ENCODE measurements at places on chromosomes 16 and 17.

- no peak for DNase-seq
Observed at GRCh38 chr17:50630524-50631194, 4.0 kb upstream of the ABCC3 start.

DNA sequence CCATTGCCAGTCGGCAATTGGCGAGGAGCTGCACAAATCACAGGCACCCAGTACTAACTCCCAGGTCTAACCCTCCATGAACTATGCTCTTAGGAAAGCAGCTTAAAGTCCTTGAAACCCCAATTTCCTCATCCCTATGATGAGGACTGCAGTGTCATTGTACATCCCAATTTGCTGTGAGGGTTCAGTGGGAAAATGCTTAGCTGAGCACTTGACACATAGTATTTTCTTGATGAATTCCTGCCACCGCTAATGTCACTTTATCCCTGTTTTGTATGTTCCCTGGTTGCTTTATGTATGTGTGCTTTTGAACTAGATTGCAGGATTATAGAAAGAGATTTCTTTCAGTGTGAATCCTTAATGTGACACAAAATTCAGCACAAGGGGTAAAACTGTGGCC is 161.5 kb upstream of the RBFOX1 start:
- no peak for DNase-seq

GRCh38 chr17:21215935-21216334 is 2.0 kb upstream of the TMEM11 start:
- no peak for DNase-seq

GRCh38 chr17:32546031-32546444 is 59.2 kb downstream of the CDK5R1 start:
- DNase-seq, result peak; percentile 52

GRCh38 chr17:38606646-38607611 is 1.2 kb upstream of the SRCIN1 start:
- DNase-seq, result peak; percentile 61

DNA sequence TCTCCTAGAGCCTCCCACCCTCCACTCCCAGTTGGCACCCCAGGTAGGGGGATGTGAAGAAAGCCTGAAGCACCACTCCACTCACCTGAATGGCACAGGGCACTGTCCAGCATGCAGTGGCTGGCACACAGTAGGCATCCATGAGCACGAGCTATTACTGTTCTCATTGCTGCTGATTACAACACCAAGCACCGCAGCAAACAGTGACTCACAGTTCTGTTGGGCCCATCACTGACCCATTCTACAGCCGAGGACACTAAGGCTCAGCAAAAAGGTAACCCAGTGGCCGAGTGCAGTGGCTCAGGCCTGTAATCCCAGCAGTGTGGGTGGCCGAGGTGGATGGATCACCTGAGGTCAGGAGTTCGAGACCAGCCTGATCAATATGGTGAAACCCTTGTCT is 2.7 kb downstream of the ZSCAN10 start:
- DNase-seq, result no peak

GRCh38 chr16:71448274-71448866 is 6.5 kb upstream of the TLE7 start:
- DNase-seq, result no peak

- no peak for DNase-seq
Observed at GRCh38 chr17:29757788-29758187, 135.1 kb upstream of the CORO6 start.

DNA sequence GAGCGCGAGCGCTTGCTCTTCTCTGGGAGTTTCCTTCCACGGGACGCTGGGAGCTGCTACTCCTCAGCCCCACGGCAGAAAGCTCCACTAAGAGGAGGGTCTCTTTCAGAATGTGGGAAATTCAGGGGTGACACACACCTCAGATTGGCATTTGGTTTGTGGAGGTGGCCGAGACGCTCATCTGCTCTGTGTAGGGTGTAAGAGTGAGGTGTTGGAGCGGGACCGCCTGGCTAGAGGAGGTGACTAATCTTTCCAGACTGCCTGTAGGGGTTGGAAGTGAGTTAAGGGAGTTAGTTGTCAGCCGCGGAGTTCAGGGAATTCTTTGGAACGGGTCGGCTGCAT is 735 bp downstream of the PSMD11 start:
- peak; percentile 27 for DNase-seq

- DNase-seq, result peak; percentile 70
Observed at GRCh38 chr16:3479654-3480216, 15.6 kb downstream of the C16orf90 start.

GRCh38 chr17:76816590-76817135 is 51.5 kb upstream of the MGAT5B start:
- peak; percentile 94 for DNase-seq

DNA sequence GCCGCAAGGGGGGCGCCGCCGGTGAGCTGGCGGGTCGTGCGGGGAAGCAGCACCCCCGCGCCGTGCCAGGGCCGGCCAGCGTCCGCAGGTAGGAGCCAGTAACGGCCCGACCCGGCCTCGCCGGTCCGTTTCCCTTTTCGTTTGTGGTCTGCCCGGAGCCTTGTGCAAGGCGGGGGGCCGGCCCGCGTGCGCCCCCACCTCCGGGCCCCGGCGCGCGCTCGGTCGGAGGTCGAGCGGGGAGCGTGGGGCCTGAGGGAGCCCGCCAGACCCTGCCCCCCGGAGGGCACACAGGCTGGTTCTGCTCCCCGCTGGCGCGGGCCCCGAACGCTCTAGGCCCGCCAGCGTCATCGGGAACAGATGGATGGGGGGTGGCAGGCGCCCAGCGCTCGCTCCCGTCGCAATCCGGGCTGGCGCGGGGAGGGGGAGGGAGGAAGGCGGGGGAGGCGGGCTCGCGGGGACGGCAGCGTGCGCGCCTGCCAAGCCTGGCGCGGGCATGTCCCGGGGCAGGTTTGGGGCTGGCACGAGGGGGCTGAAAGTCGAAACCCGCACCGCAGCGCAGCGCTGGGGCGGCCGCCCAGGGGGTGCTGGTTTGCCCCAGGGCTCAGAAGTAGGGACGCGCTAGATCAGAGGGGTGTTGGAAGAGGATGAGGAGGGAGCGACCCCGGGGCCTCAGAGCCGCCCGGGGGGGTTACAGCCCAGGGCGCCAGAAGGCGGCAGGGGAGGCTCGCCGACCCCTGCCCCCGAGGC is 1.5 kb upstream of the GSE1 start:
- DNase-seq, result peak; percentile 79

GRCh38 chr17:7818746-7819645 is 15.0 kb upstream of the KDM6B start:
- DNase-seq, result no peak

- DNase-seq, result no peak
Observed at GRCh38 chr17:1714427-1714979, 4.3 kb upstream of the TLCD2 start.

- no peak for DNase-seq
Observed at GRCh38 chr17:73467651-73468050, 155.8 kb upstream of the CDC42EP4 start.

GRCh38 chr17:16912021-16912962 is 59.6 kb downstream of the TNFRSF13B start:
- DNase-seq, result no peak

DNA sequence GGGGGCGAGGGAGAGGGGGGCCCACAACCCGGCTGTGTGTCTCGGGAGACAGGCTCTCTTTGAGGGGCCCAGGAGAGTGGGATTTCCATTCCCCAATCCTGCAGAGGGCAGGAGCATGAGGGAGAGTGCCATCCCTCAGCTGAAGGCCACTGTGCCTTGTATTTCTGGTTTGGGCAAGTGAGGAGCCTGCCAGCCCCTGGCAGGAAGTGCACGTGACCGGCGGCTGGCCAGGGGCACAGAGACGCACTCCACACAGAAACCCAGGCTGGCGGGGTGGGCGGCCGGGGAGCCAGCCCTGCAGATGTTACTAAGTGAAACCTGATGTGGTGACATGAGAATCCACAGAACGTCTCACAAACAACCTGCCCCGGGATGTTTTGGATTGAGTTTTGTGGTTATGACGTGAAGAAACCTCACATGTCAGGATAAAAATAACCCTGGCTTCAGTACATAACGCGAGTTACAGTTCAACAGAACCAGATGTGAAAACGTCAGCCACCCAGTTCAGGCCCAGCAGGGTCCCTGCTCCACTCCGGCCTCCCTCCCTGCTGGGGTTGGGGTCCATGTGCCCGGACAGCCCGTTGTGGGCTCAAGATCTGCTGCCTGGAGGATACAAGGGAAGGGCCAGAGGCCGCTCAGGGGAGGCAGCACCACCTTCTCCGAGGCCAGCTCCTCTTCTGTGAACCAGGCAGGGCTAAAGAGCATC is 51.7 kb upstream of the MTSS2 start:
- DNase-seq, result no peak

DNA sequence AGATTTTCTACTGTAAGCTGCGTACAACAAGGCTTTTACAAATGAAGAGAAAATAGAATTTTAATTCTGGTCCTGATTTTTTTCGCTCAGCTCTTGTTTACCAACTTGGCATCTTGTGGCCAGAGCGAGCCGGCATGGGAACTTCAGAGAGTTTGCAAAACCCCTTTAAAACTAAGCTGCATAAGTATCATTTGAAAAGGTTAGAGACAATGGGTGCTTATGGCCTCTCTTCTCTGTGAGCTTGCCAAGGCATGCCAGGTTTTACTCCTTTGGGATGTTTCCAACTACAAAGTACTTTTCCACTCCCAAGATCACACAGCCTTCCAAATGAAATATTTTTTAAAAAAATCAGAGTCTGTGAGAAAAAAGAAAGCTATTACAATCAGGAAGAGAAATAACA is 62.4 kb upstream of the FA2H start:
- no peak for DNase-seq

GRCh38 chr17:76307299-76307965 is 644 bp downstream of the QRICH2 start:
- DNase-seq, result no peak

GRCh38 chr17:6231886-6232731 is 161.9 kb downstream of the WSCD1 start:
- DNase-seq, result no peak

DNA sequence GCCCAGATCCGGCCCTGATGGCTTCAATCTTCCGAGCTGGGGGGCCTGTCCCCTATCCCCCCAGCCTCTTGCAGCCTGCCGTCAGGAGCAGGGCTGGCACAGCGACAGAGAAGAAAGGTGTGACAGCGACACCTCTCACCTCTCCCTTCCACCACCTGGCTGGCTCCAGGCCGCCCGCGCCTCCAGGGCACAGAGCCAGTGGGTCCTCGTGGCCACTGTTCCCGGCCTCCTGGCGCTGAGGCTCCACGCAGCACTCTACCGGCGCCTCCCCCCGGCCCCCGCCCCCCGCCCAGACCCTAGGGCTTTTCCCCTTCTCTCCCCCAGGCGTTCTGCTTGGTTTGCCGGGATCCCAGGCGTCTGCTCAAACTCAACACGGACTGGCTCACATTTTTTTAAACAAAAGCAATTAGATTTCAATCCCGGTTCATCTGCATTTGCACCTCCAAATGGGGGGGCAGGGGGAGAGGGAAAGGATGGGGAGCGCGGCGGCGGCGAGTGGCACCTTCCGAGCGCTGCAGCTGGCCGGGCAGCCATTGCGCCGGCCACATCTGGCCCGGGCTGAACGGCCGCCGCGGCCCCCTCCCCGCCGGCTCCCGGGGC is 12.8 kb upstream of the CBX8 start:
- DNase-seq, result no peak

- DNase-seq, result no peak
Observed at GRCh38 chr17:8803531-8804420, 4.6 kb upstream of the MFSD6L start.

DNA sequence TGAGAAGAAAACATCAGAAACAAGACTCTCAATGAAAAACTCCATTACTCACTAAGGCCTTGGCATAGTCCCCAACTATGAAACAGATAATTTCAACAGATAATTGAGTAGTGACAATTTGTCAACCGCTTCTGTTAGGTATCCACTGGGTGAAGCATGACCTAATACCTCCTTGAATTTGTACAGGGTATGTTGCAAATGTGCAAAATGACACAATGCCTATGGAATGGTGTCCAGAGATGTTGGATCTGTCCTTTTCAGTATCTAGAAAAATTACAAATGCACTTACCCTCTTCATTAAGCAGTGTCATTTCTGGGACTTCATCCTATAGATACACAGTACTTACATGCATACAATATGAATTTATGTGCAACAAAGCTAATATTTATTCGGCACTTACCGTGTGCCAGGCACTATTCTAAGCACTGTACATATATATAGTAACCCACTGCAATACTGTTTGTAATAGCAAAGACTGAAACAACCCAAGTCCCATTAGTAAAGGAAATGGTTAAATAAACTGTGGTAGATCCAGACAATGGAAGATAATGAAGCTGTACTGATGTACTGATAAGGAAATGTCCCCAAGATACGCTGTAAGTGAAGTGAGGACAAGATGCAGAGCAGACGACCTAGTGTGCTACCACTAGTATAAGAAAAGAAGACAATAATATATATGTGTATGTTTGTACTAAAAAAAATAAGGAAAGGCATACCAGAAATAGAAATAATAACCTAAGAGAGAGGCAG is 21.4 kb upstream of the SLC6A4 start:
- no peak for DNase-seq

GRCh38 chr17:69672924-69673323 is 258.4 kb downstream of the MAP2K6 start:
- DNase-seq, result no peak

GRCh38 chr17:72971226-72971880 is 121.1 kb downstream of the SLC39A11 start:
- DNase-seq, result no peak

DNA sequence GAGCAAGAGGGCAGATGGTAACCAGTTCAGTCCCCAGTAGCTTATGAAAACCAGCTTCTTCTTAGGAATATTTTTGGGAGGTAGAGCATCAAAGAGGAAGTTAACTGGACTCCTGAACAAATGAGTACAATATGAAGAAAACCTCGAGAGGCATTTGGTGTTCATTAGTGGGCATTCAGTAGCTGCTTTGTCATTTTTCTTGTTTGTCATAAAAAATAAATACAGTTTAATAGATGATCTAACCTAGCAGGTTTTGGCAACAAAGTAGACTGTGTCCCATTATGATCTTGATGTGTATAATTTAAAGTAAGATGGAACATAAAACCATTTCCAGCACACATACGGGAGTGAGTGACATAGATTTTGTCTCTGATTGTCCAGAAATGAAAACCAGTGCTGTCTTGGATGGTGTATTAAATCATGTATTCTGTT is 173.1 kb downstream of the HS3ST3A1 start:
- no peak for DNase-seq

GRCh38 chr16:1056196-1056595 is 16.4 kb upstream of the SSTR5 start:
- DNase-seq, result no peak

DNA sequence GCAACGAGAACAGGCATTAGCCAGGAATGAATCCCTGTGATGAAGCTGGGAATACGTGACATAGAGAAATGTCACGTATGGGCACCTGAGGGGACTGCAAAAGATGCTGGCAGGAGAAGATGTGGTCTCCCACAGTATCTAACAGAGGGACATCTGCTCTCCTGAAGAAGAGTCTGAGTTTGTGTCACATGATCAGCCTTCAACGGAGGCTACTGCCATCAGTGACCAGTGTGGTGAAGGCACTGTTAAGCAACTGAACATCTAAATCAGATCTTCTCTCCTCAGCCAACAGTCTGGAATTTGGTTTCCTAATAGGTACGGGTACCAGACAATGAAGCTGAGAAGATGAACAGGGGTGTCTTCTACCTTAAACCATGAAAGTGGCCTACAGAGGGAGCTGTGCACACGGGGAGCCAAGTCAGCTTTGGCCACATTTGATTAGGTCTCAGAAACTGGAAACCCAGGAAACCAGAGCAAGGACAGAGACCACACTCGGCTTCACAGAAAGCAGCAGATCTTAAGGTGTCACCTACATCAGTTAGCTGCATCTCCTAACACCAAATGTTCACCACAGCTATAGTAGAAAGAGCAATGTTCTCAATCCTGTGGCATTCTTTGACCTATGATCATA is 41.8 kb downstream of the BRD7 start:
- DNase-seq, result no peak

- DNase-seq, result no peak
Observed at GRCh38 chr17:60845012-60845411, 167.4 kb downstream of the BCAS3 start.
